Activated gamma-delta T cell (primary cell): ENCODE measurements at places on chromosomes 4 and X.

DNA sequence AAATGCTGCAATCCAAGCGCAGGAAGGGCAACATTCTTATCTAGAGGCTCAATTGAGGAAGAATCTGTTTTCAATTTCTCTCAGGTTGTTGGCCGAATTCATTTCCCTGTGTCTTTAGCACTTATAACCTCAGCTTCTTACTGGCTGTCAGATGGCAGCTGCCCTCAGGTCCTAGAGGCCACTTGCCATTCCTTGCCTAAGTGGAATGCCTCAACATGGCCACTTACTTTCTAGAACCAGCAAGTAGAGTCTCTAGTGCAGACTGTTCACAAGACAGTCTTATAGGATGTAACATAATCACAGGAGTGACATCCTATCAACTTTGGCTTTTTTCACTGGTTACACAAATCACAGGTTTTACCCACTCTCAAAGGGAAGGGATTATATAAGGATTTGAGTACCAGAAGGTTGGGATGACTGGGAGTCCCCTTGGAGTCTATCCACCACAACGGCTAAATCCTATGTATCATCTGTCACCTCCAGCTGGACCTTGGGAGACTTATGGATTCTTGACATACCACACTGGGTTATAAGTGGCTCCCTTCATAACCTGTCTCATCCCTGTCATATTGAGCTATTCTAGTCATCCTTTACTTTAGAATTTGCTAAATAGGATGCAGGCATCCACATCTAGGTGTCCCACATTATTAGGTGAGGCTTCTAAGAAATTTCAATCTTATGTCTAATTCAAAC is 297.9 kb upstream of the CTSO start:
- no peak for DNase-seq

GRCh38 chrX:65932173-65933084 is 107.5 kb downstream of the VSIG4 start:
- DNase-seq: no peak

DNA sequence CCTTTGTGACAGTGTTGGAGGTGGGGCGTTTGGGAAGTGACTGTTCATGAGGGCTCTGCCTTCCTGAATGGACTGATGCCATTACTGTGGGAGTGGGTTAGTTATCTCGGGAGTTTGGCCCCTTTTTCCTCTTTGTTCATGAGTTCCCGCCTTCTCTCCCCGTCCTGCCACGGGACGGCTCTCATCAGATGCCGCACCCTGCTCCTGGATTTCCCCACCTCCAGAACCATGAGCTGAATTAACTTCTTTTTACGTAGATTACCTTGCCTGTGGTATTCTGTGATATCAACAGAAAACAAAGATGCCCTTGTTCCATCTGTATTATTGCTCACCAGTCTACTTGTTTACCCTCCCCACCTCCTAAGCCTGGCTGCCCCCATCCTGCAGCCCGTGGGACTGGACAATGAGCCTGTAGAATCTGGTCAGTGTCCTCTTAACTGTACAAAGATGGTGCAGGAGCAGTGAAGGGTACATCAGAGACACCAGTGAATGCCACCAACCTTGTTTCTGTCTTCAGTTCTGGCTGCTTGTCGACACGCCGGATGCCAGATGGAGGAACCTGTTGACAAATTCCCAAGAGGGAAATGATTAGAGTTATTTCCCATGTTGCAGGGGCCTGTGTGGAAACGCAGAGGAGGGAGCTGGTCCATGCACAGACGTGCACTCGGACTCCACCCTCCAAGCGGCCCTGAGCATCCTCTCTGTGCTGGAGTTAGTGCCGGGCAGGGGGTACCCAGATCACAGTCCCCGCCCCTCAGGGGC is 104.7 kb downstream of the ABLIM2 start:
- DNase-seq: no peak

DNA sequence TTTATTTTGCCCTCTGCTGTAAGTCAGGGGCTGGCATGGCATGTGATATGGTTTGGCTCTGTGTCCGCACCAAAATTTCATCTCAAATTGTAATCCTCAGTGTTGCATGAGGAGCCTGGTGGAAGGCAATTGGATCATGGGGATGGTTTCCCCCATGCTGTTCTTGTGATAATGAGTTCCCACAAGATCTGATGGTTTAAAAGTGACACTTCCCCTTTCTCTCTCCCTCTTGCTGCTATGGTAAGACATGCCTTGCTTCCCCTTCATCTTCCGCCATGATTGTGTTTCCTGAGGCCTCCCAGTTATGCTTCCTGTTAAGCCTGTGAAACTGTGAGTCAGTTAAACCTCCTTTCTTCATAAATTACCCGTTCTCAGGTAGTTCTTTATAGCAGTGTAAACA is 72.0 kb upstream of the MSX1 start:
- no peak for DNase-seq

DNA sequence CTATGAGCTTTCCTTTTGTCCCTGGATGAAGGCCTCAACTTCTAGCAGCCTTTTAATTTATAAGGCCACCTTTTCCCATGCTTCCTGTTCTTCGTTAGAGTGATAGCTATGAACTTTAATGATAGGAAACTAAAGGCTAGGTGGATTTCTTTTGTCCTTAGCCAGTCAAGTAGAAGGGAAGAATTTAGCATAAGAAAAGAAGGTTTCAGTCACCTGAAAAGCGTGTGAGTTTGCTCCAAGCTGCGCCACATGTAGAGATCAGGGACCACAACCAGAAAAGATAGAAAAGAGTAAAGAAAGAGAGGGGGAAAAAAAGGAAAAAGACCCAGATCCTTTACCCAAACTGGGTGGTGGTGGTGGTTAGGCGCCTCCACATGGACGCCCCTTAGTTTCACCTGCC is 28.6 kb downstream of the LUZP4 start:
- no peak for DNase-seq

DNA sequence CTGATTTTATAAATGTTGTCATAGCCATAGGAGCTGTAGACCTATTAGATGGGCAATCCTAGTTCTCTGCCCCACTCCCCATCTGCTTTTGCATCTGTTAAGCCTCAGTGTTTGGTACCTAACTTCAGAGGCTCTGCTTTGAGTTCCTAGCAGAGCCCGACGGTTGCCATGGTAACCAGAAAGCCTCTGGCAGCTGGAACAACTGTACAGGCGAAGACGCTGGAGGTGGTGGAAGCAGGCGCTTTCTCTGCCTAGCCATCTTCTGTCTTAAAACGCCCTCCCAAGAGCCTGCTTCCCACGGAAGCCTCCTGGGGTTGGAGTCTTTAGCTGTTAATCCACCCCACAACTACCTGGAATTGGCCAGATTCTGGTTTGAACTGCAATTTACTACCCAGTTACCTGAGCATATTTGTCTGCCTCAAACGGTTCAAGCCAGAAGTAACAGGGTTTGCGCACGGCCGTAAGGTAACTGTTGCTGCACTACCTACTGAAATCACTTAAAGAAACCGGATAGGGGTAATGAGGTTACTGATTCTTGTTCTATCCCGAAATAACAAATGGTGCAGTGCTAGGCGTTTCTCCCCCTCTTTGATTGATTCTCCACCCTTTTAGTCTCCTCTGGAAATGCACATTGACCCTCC is 1.0 kb upstream of the GABRG1 start:
- DNase-seq: no peak

DNA sequence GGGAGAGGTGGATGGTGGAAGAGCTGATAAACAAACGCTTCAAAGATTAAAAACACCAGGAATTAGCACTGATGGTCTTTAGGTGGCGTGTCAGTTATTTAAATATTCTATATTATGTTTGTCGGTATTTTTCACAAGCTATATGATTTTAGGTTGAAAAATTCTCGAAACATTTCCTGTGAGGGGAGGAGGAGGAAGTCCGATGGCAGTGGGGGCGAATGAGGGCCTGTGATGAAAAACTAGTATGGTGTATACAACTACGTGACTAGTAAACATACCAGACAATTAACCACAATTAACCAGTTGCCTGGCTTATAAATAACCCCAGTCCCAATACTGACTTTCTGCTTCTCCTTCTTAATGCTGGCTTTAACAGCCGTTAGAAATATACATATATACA is 595 bp upstream of the NAP1L2 start:
- no peak for DNase-seq

DNA sequence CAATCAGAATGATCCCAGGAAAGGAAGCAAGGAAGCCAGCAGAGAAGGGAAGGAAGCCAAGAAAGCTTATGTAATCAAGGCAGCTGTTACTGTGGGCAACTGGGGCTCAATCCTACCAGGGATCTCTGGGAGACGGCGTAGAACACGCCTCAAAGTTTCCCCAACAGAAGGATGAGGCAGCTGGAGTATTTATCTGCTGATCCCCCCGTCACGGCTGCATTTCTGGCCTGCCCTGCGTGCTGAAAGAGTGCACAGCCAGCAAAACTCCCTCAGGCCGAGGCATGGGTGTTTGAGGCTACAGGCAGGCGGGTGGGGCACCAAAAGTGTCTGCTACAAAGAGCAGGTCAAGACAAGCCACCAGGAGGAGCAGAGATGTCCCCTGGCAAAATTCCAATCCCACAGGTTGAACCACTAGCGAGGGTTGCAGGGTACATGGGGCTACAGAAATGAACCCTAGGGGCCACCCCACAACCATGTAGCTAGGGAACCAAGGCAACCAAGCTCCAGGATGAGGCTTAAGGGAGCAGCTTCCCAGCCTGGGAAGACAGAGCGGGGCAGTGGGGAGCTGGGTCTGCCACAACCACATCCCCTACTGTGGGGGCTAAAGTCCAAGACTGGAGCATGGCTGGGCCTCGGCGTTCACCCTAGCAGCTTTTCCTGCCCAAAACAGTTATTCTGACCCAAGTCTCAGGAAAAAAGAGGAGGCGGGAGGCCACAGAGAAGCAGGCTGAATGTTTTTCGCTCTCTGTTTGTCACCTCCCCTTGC is 113.4 kb downstream of the BCOR start:
- no peak for DNase-seq

DNA sequence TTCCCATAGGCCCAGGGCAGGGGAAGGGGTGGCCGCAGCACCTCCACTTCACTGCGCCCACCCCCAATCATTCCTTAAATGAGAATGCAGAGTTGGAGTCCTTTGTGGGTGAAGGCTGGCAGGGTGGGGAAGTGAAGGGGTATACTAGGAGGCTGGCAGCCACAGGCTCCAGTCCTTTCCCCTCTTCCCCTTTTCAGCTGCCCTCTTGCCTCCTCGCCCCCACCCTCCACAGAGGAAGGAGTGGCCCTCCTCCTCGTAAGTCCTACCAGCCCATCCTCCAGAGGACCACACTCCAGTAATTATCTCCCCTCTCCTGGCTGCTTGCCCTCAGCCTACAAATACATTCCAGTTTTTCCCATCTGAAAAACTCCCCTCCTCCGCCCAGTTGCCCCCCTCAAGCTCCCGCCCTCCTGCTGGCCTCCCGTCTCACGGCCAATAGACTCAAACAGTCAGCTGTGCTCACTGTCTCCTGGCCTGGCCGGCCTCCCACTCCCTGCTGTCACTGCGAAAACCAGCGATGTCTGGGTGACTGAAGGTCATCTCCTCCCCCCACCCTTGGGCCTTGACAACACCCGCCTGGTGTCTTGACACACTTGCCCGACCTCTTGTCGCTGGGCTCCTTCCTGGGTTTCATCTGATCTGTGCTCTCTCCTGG is 38.8 kb downstream of the EFNB1 start:
- no peak for DNase-seq

DNA sequence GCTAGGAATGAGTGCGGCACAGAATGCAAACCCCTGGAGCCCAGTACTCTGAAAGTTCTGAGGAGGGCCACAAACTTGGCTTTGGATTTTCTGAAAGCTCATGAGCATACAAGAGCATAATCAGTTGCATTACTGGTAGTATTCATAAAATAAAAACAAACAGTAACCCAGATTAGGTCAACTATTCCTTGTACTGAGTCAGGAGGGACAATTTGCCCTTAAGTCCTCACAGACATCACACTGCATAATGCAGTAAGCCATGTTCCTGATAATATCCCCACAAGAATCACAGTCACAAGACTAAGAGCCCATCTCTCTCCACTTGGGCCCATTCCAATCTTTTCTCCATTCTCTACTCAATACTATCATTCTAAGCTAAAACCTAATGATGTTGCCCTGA is 126.9 kb upstream of the NEIL3 start:
- no peak for DNase-seq

GRCh38 chr4:85805891-85806290 is 330.9 kb downstream of the ARHGAP24 start:
- DNase-seq: no peak

DNA sequence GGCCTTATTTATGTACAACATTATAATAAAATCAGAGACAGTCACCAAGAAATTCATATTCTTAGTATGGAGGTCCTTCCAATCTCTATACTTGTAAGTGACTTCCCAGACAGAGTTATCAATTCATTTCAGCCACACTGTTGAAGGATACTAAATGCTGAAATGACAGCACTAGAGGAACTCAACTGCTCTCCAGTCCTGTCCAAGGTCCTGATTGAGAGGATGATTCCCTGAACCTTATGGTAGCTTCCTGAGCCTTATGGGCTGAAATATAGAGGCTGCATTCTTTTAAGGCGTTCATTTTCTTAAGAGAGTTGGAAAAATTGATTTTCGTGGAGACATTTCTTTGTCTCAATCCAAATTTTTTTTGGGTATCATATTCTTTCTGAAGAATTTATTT is 205.9 kb downstream of the TLL1 start:
- DNase-seq: no peak

DNA sequence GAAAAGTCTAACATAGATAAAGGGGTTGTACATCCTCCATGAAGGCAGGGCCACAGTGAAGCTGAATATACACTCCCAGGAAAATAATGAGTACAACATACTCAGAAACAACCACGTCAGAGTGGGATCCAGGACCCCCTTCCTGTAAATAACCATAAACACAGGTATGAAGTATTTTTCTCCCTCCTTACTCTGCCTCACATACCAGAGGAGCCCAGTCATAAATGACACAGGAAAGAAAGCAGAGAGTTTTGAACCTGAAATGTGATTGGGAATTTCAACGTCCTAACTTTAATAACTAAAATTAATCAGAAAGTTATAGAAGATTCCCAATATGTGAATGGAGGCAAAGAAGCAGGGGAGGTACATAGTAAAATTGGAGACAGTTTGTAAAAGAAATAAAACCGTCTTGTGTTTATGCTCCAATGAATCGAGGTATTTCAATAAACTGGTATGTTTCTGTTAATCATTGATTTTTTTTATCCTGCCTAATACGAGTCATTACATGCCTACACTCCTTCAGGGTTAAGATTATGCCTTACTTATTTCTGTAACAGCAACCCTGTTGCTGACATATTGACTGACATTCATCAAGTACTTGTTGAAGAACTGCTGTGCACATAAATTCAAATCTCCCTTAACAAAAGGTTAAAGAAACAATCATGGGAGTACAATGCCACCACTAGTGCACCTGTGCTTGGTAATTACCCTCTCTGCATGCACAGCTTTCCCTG is 431.3 kb downstream of the KCNIP4 start:
- no peak for DNase-seq

- DNase-seq: no peak
Observed at GRCh38 chr4:71184195-71184781, 154.5 kb upstream of the SLC4A4 start.

- DNase-seq: no peak
Observed at GRCh38 chrX:139725720-139726119, 17.8 kb upstream of the MCF2 start.
